T47D (cell line): ENCODE measurements at places on chromosomes 5 and 9.
A peak's percentile ranks its signal among the peaks of the same experiment; 100 is the strongest.

GRCh38 chr9:98271479-98271878 is 16.0 kb upstream of the TBC1D2 start:
- no peak for DNase-seq

DNA sequence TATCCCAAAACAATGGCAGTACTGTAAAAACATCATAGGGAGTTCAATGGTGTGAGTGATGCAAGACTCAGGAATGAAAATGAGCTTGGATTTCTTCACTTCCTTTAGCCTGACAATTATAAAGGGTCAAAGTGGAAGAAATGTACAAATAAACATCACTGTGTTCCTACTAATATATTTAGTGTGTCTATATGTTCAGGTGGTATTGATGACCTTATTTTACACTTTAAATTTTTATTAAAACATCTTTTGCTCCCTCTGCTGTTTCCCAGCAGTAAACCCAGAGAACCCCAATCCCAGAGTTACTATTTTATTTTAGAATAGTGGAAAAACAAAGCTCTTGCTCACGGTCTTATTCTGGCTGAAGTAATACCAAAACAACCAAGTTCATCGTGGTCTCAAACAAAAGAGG is 2.0 kb downstream of the LOX start:
- DNase-seq: no peak

DNA sequence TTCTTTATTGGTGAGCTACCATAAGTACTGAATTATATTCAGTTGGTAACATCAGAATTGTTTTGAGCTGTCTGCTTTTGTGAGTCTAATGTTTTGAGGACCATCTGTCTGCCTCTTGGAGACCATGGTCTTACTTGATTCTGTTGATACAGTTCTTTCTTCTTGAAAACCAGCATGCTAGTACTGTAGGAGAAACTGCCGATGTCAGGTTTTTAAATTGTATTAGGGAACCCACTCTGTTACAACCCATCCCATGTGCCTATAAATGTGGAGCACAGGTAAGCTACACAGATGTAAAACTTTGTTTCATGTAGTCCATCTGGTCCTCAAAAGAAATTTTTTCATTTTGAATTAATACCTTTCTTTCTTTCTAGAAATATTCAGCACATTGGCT is 103.4 kb upstream of the DMRTA1 start:
- DNase-seq: no peak

- no peak for DNase-seq
Measured at GRCh38 chr9:135776893-135777622, 75.1 kb downstream of the KCNT1 start.

DNA sequence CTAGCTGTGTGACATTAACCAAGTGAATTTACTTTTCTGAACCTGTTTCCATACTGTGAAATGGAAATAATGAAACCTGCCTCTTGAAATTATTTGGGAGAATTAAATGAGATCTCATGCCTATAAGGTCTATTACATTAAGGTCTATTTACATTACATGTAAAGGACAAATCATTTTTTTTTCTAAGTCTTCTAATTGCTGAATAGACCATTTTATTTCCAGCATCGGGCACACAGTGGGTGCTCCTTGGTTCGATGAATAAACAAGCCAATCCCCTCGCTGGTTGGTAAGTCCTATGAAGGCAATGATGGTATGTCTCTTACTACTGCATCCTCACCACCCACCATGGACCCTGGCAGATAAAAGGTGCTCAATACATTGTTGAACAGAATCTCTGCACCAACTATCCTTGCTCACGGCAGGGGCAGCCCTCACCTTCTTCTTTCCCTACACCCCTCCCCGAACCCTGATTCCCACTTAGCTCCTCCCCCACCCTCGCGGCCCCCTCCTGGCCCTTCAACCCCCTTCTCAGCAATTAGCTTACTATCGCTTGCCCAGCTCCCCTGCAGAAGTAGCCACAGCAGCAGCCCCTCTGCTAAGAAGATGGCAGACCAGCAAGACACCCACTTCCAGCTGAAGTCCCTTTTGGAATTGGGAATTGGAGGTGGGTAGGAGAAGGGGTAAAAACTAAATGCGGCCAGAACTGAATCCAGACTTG is 3.0 kb downstream of the PCDH1 start:
- DNase-seq: no peak

DNA sequence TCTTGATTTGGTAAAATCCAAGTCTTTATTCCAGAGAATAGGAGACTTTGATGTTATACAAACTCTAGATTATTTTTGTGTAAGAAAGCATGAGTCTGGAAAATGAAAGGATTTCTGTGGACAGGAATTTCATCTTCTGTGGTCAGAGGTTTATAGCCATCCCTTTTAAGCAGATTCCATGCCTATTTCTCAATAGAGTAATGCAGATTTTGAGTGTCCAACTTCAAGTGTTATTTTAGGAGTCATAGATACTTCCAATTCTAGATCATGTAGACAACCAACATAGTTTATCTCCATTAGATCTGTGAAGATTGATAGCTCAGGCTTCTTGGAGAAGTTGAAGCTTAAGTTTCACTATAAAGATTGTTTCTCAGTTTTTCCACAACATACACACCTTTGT is 379.7 kb downstream of the PSAT1 start:
- no peak for DNase-seq

DNA sequence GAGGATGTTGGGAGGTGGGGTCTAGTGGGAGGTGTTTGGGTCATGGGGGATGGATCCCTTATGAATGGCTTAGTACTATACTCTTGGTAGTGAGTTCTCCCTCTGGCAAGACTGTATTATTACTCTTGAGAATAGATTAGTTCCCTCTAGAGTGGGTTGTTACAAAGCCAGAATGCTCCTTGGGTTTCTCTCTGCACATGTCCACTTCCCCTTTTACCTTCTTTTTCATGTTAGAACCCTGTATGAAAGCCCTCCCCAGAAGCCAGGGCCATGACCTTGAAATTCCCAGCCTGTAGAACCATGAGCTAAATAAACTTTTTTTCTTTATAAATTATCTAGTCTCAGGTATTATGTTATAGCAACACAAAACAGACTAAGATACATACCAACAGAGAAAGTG is 31.1 kb downstream of the SLC24A2 start:
- DNase-seq: no peak

GRCh38 chr9:131095666-131096268 is 564 bp upstream of the AIF1L start:
- peak; percentile 82 for DNase-seq

DNA sequence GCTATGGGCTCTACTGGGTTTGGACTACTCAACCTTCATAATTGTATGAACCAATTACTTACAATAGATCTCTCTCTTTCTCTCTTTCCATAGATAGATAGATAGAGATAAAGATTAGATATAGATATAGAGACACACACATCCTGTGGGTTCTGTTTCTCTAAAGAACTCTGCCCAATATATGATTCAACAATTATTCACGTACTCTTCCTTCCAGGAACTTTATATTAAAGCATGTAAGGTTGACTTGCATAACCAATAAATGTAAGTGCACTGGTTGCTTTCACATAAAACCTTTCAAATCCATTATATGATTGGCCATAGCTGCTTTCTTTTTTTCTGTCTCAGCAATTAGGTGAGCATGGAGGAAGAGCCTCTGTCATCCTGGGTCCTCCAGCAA is 46.7 kb upstream of the CDH18 start:
- no peak for DNase-seq

DNA sequence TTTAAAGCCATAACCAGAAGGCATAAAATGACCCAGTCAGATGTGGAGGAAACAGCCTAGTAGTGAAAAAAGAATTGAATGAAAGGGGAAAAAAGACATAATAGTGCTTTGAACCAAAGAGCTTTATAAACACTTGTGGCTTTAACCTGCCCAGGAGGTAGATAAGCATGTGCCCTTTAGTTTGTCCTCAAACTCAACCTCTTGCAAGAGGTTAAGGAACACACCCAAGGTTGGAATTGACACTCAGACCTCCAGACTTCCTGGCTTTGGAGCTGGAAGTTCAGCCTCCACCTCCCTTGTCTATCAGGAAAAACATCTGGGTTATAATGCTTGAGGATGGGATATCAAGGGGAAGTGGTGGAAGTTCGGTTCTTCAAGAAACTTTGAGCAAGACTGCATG is 16.3 kb downstream of the NDUFA8 start:
- no peak for DNase-seq

GRCh38 chr5:35853631-35854030 is 3.1 kb upstream of the IL7R start:
- DNase-seq: no peak

GRCh38 chr5:36648426-36648825 is 42.0 kb downstream of the SLC1A3 start:
- DNase-seq: no peak

DNA sequence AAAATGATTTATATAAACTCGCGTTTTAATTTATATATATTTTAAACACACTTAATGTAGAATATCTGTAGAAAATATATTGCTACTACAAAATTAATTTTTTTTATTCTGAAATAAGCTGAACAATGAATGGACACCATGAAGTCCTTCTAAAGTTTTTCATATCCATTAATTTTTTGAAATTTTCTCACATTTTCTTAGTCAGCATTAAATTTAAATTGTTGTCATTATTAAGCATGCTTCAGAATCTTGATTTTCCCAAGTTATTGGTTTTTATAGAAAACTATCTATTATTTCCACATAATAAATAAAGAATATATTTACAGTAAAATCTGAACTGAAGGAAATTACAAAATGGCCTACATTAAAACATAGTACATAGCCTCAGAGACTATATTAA is 1314.9 kb upstream of the CDH6 start:
- DNase-seq: no peak

GRCh38 chr5:105529851-105530250 is 1967.3 kb upstream of the NUDT12 start:
- no peak for DNase-seq

DNA sequence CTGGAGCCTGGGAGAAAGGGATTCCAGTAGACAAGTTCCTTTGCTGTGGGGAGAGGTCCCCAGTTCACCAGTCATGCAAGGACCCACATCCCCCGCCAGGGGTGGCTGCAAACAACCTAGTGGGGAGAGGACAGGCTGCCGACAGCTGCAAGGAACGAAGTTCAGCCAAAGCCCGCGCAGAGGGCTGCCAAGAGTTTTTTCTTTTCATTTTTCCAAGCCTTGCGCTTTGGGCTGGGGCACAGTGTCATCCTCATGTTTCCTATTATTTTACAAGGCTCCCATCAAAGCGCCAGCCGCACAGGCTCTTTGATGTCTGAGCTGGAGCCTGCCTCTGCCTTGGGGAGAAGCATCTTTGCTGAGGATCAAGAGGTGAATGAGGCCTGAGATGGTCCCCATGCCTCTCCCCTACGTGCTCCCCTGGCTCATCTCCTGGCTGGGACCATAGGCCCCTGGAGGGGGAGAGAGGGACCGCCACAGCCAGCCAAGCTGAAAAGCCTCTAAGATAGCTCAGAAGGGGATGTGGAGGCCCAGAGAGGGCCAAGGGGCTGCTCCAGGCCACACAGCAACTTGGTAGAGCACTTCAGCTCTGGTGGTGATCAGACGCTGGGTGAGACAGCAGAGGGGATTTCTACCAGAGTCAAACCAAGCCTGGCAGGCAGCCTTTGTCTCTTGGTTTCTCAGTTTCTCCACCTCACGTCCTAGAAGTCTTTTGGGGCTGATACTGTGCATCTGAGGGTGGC is 50.4 kb upstream of the SYNPO start:
- DNase-seq: peak; percentile 20

GRCh38 chr5:31783731-31784130 is 144.8 kb downstream of the PDZD2 start:
- DNase-seq: peak; percentile 62

DNA sequence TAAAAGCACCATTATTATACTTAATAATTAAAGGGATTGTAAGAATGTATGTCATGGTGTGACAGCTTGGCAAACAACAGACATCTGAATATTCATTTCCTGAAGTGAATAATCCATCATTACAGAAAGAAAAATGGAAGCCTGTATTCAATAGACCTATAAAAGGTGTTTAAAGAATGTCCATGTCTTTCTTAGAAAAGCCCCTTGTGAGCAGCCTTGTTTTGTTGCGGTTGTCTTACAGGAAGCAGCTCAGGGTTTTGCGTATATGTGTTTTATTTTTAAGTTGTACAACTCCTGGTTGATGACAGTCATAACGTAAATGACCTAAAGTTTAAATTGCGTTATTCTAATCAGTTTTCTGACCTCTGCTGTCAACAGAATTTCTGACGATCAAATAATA is 53.8 kb downstream of the CAST start:
- DNase-seq: no peak
